T-helper 2 cell treated with Interferon-gamma antibody and Interleukin-4, amounts not matched to agents 5 μg/mL and 100 μg/mL, for 36 hours (primary cell): ENCODE measurements at places on chromosomes 13 and 19.

GRCh38 chr13:37416291-37417059, 182.1 kb downstream of the POSTN start:
- no peak overlapping the region for H3K27ac ChIP-seq
- no peaks in the 10 kb centered on the region for H3K4me1 ChIP-seq
- no peaks in the 10 kb centered on the region for H3K36me3 ChIP-seq
- H3K27me3 ChIP-seq, result no peaks in the 10 kb centered on the region

GRCh38 chr19:36136964-36137686, 2.7 kb upstream of the CAPNS1 start:
- peak overlapping the region; percentile 27 for H3K27ac ChIP-seq
- no peaks in the 10 kb centered on the region for H3K27me3 ChIP-seq
- peaks cover 16% of the 10 kb centered on the region for H3K36me3 ChIP-seq
- peaks cover 21% of the 10 kb centered on the region for H3K4me1 ChIP-seq
- H3K4me3 ChIP-seq, result no peak overlapping the region

GRCh38 chr19:2327773-2328400, 499 bp downstream of the LSM7 start:
- H3K4me1 ChIP-seq, result peaks cover 35% of the 10 kb centered on the region
- H3K4me3 ChIP-seq, result peak overlapping the region; percentile 99
- DNase-seq, result peak; percentile 69
- H3K27me3 ChIP-seq, result no peaks in the 10 kb centered on the region
- H3K36me3 ChIP-seq, result peaks cover 30% of the 10 kb centered on the region
- peak overlapping the region; percentile 99 for H3K27ac ChIP-seq

DNA sequence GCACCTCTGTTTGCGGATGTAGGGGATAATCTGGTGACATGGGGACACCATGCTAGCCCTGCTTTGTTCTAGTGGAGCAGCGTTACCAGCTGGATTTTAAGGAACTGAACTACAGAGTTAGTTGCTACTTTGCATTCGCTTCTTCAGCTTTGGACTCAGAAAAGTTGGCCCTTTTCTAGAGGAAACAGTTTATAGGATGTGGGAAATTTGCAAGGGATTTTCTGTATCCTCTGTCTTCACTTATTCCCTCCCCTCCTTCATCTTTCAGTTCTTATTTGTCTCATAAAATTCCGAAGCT, 2.1 kb downstream of the GATAD2A start:
- H3K27me3 ChIP-seq, result no peaks in the 10 kb centered on the region
- no peak overlapping the region for H3K27ac ChIP-seq
- H3K4me3 ChIP-seq, result peak overlapping the region; percentile 94
- peaks cover 57% of the 10 kb centered on the region for H3K4me1 ChIP-seq

- H3K27me3 ChIP-seq, result no peaks in the 10 kb centered on the region
- H3K4me1 ChIP-seq, result no peaks in the 10 kb centered on the region
- H3K4me3 ChIP-seq, result no peak overlapping the region
- H3K27ac ChIP-seq, result no peak overlapping the region
These were observed 1332.5 kb downstream of the SLITRK5 start for GRCh38 chr13:89003656-89004055.

GRCh38 chr19:10742476-10742875, 24.6 kb downstream of the DNM2 start:
- no peaks in the 10 kb centered on the region for H3K27me3 ChIP-seq
- H3K4me3 ChIP-seq, result no peak overlapping the region
- peaks cover 32% of the 10 kb centered on the region for H3K36me3 ChIP-seq
- DNase-seq, result no peak
- peak overlapping the region; percentile 3 for H3K27ac ChIP-seq

DNA sequence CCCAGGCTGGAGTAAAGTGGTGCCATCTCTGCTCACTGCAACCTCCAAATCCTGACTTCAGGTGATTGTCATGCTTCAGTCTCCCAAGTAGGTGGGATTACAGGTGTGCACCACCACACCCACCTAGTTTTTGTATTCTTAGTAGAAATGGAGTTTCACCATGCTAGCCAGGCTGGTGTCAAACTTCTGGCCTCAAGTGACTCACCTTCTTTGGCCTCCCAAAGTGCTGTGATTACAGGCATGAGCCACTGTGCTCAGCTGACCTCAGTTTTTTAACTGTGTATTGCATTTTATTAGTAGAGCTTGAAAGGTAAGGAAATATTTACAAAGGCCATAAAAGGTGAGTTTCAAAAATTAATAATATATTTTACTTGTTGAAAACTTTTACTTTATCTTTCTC, 2.3 kb downstream of the ZNF726 start:
- H3K36me3 ChIP-seq, result peaks cover 60% of the 10 kb centered on the region
- H3K27ac ChIP-seq, result no peak overlapping the region
- H3K4me1 ChIP-seq, result peaks cover 6% of the 10 kb centered on the region
- no peak for DNase-seq
- H3K4me3 ChIP-seq, result no peak overlapping the region

DNA sequence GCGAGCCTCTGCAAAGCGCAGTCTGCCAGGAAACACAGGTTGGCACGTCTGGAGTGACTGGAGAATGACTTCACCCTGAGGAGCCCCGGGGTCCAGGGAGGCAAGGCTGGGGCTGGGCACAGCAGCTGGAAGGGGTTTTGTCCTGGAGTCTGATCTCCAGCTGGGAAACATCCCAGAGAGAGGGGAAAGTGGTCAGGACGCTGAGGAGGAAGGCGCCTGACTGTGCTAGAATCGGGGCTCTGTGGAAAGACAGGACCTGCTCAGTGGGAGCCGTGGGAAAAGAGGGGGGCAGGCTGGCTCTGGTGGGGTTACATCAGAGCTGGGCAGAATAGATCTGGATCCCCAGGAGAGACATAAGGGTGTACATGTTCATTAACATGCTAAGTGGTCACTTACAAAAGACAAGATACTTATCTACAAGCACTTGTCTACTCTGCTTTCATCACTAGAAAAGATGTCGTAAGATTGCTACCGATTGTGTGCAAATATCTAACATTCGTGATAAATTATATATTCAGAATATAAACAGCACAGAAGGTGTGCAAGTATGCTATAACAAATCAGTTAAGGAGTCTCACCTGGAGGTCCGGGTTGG, 106.6 kb downstream of the COL4A1 start:
- H3K27ac ChIP-seq, result no peak overlapping the region
- no peak overlapping the region for H3K4me3 ChIP-seq
- no peaks in the 10 kb centered on the region for H3K4me1 ChIP-seq
- no peak for DNase-seq
- H3K27me3 ChIP-seq, result peaks cover 5% of the 10 kb centered on the region

DNA sequence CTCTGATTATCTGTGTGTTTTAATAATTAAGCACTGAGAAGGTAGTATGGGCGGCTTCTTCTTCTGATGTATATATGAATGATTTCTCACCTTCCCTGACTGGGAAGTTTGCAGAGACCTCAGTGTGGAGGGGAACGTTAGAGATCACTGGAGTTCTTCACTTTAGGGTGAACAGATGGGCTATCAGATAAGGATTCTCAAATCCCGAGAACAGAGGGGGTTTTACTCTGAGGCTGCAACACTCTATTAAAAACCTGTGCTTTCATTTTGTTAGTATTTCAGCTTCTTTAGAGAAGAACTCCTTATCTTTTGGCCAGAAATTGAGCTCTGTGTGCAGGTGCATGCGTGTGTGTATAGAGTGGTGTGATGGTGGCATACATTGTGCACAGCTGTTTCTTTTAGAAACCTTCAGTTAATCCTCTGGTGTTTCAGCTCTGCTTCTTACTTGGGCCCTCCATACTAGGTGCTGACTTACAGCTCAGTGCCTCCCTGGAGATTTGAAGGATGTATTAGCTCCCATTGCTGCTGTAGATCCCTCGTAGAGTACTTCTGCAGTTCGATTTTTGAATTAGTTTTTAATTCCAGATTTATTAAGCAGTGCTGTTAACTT, 45.3 kb upstream of the PCDH9 start:
- no peaks in the 10 kb centered on the region for H3K27me3 ChIP-seq
- no peak for DNase-seq
- no peak overlapping the region for H3K27ac ChIP-seq
- H3K4me1 ChIP-seq, result no peaks in the 10 kb centered on the region
- no peak overlapping the region for H3K4me3 ChIP-seq
- no peaks in the 10 kb centered on the region for H3K36me3 ChIP-seq
